Gastroesophageal sphincter (tissue), 4 donors: ENCODE measurements at places on chromosomes 7 and 10. TPM values are rescaled to one million over a fixed set of nuclear protein-coding genes. Genes with fewer than 3 reads are reported as not detected.

DNA sequence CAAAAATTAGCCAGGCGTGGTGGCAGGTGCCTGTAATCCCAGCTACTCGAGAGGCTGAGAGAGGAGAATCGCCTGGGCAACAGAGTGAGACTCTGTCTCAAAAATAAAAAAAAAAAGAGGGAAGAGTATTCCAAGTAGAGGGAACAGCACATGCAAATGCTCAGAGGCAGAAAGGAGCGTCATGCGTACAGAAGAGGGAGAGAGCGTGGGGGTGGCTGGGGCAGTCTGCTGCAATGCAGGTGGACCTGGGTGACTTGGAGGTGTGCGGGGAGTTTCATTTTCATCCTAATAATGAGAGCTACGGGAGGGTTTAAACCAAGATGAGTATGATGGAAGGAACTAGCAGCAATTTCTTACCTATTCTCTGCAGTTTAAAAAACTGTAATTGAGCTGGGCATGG is 28.8 kb downstream of the CLIP2 start:
- no peak for ATAC-seq

GRCh38 chr7:37281368-37282092 is 167.1 kb downstream of the ELMO1 start:
- ATAC-seq, result no peak

GRCh38 chr7:71237945-71238344 is 106.0 kb downstream of the GALNT17 start:
- peak; percentile 76 for ATAC-seq

Gene IFIT5
- total RNA-seq, result 14.9 TPM

- no peak for ATAC-seq
Observed at GRCh38 chr7:38181111-38181510, 3.1 kb downstream of the STARD3NL start.

Gene ASAH2
- total RNA-seq, result 0.27 TPM

Gene SPRN
- 0.35 TPM for total RNA-seq

- ATAC-seq, result peak; percentile 46
Observed at GRCh38 chr7:100801833-100802568, 25.3 kb downstream of the EPHB4 start.

Gene ENKUR
- 1.1 TPM for total RNA-seq

DNA sequence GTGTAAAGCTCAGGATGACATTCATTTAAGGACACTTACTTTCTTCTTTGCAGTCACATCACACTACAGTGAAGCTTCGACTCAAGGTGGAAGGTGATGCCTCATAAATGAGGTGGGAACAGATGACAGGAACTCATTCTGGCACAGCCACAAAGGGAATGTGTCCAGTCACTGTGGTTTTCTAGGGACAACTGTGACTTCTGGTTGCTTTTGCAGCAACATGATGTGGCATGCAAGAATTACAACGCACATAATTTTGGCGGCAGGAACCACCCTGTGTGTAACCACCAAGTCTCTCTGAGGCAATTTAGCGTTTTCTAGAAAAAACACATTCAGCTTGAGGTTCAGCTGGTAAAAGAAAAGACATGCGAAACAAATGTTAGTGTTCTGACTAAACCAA is 32.0 kb upstream of the FERD3L start:
- no peak for ATAC-seq

Gene CREB5
- 12.6 TPM for total RNA-seq

GRCh38 chr10:27664461-27664860 is 81.2 kb downstream of the MKX start:
- ATAC-seq, result no peak

DNA sequence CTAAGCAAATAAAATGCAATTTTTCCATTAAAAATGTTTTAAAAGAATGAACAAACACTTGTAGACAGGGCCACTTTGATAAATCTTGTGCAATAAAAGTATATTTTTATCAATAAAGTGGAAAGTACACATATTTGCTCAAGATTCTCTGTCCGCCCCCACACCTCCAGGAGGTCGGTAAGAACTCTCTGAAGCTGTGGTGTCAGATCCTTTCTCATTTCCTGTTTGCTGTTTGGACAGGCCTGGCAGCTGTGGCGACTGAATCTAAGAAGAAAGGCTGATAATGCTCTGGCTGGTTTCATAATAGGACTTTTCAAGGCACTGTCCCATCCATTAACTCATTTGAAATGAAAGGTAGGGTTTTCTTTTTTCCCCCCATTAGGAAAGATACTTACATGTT is 15.3 kb upstream of the ASB4 start:
- no peak for ATAC-seq

DNA sequence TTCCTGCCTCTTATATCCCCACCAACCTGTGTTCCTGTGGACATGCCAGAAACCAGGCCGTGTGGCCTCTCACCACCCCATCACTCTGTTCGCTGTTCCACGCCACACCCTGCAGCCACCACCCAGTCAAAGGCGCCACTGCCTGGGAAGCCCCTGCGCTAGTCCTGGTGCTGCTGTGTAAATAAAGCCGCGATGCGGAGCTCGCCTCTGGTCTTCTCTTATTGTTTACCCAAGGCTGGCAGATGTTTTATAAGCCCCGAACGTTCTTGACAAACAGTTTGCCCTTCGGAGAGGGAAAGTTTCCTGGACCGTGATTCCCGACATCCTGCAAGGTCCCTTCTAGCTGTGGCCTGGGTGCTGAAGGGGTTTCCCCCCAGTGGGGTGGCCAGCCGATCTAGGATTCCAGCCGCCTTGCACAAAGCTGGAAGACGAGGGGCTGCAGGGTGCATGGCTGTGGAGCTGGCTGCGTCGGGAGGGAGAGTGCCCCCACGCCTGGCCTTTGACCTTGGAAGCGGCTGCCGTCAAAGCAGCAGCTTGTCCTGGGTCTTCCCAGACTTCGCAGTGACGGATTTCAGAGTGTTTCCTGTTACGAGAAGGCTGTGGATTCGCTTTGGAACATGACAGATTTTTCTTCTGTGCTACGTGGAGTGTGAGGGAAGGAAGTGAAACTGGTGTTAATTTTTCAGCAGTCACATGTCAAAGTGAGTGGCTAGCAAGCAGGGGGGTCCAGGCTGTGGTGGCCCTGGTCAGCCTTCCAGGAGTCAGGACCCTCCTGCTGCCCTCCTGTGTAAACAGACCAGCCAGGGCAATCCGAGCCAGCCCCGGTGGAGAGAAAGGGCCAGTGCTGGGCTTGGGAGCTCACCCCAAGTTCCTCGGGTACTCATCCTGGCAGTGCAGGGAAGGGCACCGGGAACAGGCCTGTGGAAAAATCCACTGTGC is 61.6 kb downstream of the LHPP start:
- peak; percentile 64 for ATAC-seq

GRCh38 chr10:124255556-124255955 is 162.2 kb upstream of the CHST15 start:
- no peak for ATAC-seq

GRCh38 chr7:108134486-108134885 is 4.3 kb upstream of the LAMB4 start:
- no peak for ATAC-seq

DNA sequence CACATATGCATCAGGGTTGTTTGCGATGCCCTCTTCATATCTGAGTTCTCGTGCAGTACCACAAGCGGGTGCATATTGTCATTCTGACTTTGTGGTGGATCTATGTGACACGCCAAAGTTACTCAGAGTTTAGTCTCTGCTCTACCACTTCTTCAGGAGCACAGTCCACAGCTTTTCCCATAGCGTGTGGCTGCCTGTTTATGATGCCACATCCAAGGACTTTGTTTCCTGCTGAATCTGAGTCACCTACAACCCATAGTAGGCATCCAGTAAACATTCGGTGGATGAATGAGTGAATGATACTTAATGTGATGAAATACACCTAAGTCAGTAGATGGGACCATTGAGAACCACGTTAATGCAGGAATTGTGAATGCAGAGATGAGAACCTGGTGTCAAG is 15.0 kb downstream of the ADRA2A start:
- no peak for ATAC-seq

- no peak for ATAC-seq
Observed at GRCh38 chr7:81460250-81461045, 309.4 kb downstream of the HGF start.

DNA sequence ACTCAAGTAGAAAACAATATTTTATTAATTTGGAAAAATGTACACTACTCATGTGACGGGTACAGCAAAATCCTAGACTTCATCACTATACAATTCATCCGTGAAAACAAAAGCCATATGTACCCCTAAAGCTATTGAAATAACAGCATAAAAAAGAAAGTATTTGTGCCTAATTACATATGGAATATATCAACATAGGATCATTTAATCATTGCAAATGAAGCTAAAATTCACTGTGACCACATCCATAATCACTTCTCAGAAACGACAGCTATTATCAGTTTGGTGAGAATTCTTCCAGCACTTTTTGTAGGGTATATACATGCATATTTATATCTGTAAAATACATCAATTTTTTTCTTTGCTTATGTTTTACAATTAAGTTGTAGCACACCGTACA is 128.0 kb downstream of the ARL4A start:
- ATAC-seq, result no peak

GRCh38 chr7:108200326-108200725 is 70.2 kb upstream of the LAMB4 start:
- ATAC-seq, result no peak

Gene CFAP70
- total RNA-seq, result 1.2 TPM

Gene SPDYE8
- total RNA-seq, result not detected

- ATAC-seq, result no peak
Observed at GRCh38 chr10:30977385-30977784, 54.3 kb downstream of the ZNF438 start.

Gene PLPP4
- total RNA-seq, result not detected

DNA sequence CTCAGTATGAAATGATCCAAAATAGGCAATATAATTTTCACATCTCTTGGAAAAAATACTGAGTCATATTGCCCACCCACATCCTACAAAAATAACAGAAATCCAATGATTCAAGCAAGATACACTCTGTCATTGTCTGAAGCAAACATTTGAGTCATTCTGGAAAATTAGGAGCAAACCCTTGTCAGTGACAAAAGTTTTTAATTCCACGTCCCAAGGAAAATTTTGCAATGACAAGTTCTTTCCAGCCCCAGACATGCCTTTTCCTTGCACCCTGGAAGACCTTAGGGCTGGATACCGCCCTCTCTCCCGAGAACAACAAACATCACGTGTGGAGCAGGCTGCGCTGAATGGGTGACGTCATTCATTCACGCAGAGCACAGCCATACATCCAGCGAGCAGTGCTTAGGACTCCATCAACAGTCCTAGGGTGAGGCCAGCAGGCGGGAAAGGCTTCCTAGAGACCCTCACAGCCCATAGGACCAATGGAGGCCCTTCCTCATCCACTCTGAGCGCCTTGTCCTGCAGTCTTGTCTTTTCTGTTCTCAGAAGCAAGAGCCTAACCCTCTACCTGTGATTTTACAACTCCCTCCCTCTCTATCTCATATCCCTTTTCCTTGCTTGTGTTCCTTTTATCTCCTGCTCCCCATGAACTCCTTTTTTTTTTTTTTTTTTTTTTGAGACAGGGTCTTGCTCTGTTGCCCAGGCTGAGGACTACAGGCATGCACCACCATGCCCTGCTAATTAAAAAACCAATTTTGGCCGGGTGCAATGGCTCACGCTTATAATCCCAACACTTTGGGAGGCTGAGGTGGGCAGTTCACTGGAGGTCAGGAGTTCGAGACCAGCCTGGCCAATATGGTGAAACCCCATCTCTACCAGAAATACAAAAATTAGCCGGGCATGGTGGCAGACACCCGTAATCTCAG is 23.5 kb upstream of the KDM7A start:
- peak; percentile 84 for ATAC-seq

Gene HSPA14
- 8.9 TPM for total RNA-seq

- no peak for ATAC-seq
Observed at GRCh38 chr7:2698581-2699288, 10.7 kb downstream of the AMZ1 start.

DNA sequence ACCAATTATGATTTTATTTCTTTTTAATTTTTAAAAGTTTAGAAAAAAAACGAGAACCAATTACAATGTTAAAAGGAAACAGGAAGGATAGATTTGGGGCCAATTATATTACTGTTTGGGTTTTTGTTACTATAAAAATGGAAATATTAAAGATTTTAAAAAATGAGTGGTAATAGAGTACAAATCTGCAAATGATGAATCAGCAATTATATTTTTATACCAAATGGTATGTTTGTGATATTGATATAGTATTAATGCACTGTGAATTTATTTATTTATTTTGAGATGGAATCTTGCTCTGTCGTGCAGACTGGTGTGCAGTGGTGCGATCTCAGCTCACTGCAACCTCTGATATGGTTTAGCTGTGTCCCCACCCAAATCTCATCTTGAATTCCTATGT is 11.5 kb upstream of the GARIN1A start:
- ATAC-seq, result no peak

Gene NEUROG3
- total RNA-seq, result 0.54 TPM

DNA sequence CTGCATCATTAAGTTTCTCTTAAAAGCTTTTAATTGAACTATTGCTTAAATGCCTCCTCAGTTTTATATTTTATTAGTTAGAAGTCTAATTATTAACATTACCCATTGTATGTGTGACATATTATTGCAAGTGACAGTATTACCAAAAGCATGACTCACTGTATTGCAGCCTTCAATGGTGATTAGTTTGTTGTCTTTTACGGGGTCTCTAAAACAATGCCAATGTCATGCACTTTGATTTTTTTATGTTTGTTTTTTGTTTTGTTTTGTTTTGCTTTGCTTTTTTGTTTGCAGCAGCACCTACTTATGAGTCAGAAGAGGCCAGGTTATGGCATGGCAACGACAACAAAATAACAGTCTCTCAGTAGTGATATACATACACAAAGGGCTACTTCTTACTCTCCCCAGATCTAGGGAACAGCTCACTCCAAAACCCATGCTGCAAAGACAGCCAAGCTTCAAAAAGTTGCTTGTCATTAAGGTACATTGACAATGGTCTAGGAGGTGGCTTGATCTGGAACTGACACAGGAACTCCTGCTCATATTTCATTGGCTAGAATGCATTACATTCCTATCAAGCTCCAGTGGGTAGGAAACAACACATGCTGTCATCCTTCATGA is 293.7 kb upstream of the POM121L12 start:
- ATAC-seq, result no peak

GRCh38 chr10:90893190-90893589 is 21.4 kb downstream of the RPP30 start:
- no peak for ATAC-seq

GRCh38 chr7:133025056-133025455 is 56.8 kb downstream of the CHCHD3 start:
- no peak for ATAC-seq

Gene KLF14
- 0.16 TPM for total RNA-seq

DNA sequence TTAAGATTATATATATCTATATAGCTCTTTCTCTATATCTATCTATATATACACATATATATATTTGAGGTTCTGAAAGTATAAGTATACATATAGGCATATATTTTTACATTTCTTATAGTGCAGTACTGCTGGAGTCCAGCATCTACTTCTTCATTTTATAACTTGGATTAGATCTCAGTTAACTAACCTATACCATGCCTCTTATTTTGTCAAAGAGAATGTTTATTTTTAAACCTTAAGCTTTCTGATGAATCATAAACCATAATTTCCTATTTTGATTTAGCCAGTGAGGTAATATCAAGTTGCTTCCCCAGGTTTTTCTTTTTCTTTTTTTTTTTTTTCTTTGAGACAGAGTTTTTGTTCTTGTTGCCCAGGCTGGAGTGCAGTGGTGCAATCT is 8.1 kb downstream of the ZNF32 start:
- no peak for ATAC-seq

- ATAC-seq, result peak; percentile 83
Observed at GRCh38 chr10:71383972-71384687, 12.6 kb upstream of the CDH23 start.

Gene CALHM3
- total RNA-seq, result not detected
